ENCODE measurements at places on chromosomes 7 and 10. TPM values are rescaled to one million over a fixed set of nuclear protein-coding genes. Genes with fewer than 3 reads are reported as not detected.

The ITIH2 gene
- total RNA-seq = not detected

The APBB1IP gene
- total RNA-seq = not detected

The HDAC9 gene
- 4.6 TPM for total RNA-seq

The ADCY1 gene
- 0.71 TPM for total RNA-seq

The LRRD1 gene
- total RNA-seq = not detected

The ADRA2A gene
- total RNA-seq = not detected

The SORCS1 gene
- not detected for total RNA-seq

The DKK1 gene
- 267 TPM for total RNA-seq

The ZNF735 gene
- total RNA-seq = not detected

The CDHR1 gene
- total RNA-seq = 0.58 TPM

The FASTK gene
- total RNA-seq = 100 TPM

The NPSR1 gene
- not detected for total RNA-seq

The AZGP1 gene
- not detected for total RNA-seq

The TMEM139 gene
- not detected for total RNA-seq

The RHOBTB1 gene
- 10.3 TPM for total RNA-seq

The TMEM209 gene
- total RNA-seq = 11.9 TPM

The BLNK gene
- total RNA-seq = not detected

The TMEM236 gene
- total RNA-seq = not detected

The OPALIN gene
- not detected for total RNA-seq

The CYP2C19 gene
- not detected for total RNA-seq

The CDK14 gene
- 36.6 TPM for total RNA-seq

The ASB4 gene
- total RNA-seq = not detected

The LRRC27 gene
- 6.6 TPM for total RNA-seq

The RSPH10B gene
- not detected for total RNA-seq

The ELOVL3 gene
- total RNA-seq = not detected

The PCLO gene
- total RNA-seq = 2.9 TPM

The TRIL gene
- total RNA-seq = under 0.01 TPM

The MOGAT3 gene
- total RNA-seq = not detected

The SLC26A4 gene
- total RNA-seq = 0.18 TPM

The PLEKHS1 gene
- total RNA-seq = not detected
